ENCODE measurements at places on chromosomes 1 and 21.

- DNase-seq, result peak; percentile 49
Measured at GRCh38 chr21:44428281-44428960, 26.9 kb upstream of the LRRC3 start.

- DNase-seq, result no peak
Measured at GRCh38 chr1:227156520-227156919, 161.8 kb downstream of the CDC42BPA start.

- no peak for DNase-seq
Measured at GRCh38 chr1:216612291-216612690, 110.9 kb downstream of the ESRRG start.

DNA sequence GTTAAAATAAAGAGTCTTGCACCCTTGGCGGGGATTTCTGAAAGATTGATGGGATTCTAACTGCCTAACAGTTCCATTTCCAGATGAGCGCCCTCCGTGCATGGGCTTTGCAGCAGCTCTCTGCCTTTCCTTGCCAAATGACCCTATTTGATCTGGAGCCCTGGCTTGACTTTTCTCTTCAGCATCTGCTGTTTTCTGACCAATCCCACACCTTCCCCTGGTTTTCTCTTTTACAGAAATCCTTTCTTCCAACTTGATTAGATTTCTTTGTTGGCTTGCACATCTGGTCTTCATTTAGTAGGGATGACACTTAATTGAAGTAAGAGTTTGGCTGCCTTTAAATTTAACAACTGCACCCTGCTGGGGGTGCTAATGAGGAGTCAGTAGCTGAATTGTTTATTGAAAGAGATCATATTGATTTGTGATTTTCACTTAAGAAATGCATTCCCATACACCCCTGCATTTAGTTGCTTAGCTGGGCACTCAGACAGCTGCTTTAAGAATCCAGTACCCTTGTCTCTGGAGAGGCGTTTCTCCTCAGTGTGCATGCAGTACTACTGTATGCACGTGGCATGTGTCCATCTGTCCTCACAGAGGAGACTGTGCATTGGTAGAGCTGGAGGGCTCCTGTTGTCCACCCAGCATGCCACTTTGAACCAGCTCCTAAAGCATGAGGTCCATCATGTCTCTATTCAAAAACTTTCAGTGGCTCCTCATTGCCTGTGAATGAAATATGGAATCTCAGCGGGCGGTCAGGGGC, 99.7 kb downstream of the NOS1AP start:
- no peak for DNase-seq

DNA sequence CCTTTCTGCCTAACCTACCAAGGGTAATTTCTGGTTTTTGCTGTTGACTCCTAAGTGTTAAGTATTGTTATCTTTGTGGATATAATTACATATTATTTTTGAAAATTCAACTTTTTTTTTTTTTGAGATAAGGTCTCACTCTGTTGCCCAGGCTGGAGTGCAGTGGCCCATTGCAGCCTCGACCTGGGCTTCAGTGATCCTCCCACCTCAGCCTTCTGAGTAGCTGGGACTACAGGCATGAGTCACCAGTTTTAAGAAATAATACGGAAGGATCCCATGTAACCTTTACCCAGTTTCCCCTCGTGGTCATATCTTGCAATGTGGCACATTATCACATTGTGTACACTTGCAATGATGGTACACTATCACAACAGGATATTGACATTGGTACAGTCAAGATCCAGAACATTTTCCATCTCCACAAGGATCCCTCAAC, 3.1 kb downstream of the CHD1L start:
- no peak for DNase-seq

GRCh38 chr1:66182551-66183178, 351.3 kb upstream of the SGIP1 start:
- DNase-seq, result no peak

DNA sequence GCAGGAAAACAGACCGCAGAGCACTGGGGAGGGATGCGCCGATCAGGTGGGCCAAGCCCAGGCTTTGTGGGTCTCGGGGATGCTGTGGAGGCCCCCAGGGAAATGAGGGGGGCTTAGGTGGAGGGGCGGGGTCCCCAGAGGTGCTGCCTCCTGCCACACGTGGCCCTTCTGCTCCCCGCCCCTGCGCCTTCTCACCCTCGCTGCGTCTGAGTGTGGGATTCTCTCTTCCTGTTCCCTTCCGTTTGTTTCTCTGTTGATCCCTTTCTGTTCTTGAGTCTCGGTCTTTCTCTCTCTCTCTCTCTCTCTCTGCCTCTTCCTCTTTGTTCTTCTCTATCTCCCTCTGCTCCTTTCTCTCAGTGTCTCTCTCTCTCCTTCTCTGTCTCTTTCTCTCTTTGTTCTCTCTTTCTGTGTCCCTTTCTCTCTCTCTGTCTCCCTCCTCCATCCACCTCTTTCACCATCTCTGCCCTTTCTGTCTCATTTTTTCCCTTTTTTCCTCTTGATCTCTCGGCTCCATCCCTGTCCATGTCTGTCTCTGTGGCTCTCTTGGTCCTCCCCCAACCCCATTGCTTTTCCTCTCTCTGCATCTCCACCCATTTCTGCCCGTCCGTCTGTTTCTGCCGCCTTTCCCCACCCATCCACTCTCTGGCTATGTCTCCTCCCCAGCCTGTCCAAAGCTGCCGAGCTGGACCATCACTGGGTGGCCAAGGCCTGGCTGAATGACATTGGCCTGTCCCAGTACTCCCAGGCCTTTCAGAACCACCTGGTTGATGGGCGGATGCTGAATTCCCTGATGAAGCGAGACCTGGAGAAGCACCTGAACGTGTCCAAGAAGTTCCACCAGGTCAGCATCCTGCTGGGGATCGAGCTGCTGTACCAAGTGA, 52.4 kb upstream of the TMEM51 start:
- DNase-seq, result no peak

GRCh38 chr1:219472596-219472995, 140.3 kb downstream of the ZC3H11B start:
- no peak for DNase-seq

DNA sequence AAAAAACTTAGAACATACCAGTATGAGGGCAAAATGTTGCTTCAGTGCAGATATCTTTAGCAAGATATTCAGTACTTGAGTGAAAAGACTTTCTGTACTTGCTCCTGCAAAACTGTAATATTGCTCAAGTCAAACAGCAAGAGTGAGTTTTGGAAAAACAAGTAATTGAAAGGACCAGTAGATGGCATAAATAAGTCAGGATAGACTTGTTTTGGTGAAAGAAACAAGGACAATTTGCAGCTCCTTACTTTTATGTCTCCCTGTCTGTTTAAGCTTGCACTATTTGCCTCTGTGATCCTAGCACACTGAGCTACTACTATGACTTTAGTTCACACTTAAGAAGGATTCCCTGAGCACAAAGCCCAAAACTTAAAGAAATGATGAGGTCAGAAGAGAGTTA, 39.1 kb downstream of the IFI44 start:
- DNase-seq, result no peak

GRCh38 chr1:54678776-54679643, 36.7 kb upstream of the TTC4 start:
- DNase-seq, result no peak

GRCh38 chr1:113976609-113977278, 2.5 kb upstream of the OLFML3 start:
- no peak for DNase-seq

- no peak for DNase-seq
Measured at GRCh38 chr1:168513656-168514404, 30.0 kb downstream of the XCL2 start.

DNA sequence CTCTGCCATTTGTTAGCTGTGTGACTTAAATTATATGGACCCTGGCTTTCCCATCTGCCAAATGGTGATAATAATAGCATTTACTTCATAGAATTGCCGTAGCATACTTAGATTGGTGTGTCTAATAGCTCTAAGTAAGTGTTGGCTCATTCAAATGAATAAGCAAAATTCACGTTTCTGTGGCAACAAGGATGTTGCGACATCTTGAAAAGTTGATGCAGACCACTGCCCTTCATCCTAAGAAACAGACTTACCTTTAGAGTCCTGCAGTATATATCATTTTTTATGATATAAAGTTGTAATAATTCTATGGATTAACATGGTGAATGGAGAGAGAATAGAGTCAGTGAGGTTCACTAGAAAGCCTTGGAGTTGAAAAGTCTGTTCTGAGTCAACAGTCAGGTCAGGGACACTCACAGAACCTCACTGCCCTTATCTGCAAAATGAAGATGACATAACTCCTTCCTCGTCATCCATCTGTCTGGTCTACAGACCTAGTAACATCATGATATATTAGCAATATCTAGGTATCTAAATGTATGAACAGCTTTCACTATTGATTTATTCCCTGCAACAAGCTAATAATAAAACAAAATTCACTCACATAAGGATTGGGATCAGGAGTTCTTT, 167.3 kb upstream of the C8B start:
- DNase-seq, result no peak

DNA sequence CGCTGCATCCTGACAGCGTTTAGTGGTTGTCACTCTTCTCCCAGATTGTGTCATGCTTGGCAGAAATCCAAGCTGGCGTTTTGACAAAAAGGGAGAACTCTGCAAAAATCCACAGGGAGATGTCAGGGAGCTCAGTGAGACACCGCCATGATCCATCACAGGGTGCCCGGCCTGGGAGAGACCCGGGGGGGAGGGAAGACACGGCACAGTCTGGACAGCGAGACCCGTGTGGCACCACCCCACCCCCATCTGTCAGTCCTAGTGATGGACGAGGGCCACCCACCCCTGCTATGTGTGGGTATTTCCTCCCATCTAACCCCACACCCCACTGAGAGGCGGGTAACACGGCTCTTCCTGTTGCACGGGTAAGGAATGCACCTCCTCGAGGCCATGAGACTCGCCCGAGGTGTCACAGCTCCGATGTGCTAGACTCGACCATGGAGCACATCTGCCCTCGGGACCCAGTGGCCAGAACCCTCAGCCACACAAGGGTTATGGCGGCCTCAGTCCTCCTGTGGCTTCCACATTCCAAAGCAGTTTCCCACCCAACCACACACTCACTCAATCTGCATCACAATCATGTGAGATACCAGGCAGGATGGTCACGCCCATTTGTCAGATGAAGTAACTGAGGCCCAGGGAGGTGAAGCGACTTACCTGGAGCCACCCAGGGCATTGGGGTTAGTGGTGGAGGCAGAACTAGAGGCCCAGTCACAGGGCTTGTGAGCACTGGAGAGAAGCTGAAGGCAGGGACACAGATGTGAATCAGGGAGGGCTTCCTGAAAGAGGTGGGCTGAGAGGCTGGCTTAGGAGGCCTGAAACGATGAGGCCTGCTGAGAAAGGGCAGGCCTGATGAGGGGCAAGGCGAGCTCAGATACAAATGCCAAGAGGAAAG, 688.5 kb downstream of the MATN1 start:
- DNase-seq, result no peak

- no peak for DNase-seq
Measured at GRCh38 chr1:53638360-53639035, 100.5 kb downstream of the GLIS1 start.

DNA sequence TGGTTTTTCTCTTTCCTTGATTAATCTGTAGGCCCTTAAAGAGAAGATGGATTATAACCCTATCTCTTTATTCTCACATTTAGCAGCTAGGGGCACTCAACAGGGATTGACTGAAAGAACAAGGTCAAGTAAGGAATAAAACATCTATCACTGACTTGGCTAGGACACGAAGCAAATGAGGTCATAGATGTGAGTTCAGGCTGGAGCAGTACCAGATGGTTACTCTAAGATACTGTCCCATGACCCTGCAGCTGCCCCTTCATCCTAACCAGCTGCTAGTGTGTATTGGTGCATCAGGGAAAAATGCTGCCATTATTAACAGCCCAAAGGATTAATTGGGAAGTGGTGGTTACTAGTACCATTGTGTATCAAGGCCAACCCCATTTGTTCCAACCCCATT, 221.9 kb downstream of the CTH start:
- no peak for DNase-seq

- DNase-seq, result no peak
Measured at GRCh38 chr1:85444381-85444780, 20.6 kb downstream of the DDAH1 start.

- no peak for DNase-seq
Measured at GRCh38 chr1:86380257-86380861, 15.8 kb downstream of the ODF2L start.

DNA sequence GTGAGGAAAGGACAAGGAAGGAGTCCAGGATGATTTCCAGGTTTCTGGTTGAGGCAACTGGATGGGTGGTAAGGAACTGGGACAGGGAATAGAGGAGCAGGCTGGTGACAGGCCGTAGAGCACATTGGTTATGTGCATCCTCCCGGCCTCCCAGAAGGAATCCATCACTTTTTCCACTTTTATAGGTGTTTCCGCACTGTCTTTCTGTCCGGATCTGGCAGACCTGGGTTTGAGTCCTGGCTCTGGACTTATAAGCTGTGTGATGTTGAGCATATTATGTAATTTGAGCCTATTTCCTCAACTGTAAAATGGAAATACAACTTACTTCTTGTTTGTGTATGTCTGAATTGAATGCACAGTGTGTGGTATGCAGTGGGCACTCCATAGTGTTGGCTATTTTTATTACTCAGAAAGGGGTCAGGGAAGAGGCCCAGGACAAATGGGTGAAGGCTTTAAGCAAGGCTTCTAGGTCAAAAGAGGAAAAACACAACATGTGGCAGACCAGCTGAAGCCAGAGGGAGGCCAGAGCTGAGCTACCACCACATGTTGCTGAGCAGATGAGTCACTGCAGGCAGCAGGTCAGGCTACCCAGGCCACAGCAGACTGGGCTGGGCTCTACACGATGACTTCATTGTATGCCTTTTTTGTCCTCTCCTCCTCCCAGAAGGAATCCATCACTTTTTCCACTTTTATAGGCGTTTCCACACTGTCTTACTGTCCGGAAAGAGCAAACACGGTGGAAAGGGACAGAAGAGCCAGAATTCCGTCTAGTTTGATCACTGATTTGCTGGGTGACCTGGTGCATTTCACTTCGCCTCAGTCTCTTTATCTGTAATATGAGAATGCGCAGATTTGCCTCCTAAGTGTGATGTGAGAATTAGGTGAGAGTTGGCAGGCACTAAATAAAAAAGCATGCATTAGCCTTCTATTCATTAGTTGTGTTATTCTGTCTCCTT, 791 bp upstream of the MAST2 start:
- DNase-seq, result peak; percentile 97

GRCh38 chr1:27009601-27010197, 3.0 kb downstream of the TENT5B start:
- DNase-seq, result no peak

- no peak for DNase-seq
Measured at GRCh38 chr1:234977875-234978396, 150.7 kb downstream of the TOMM20 start.

GRCh38 chr1:119186471-119186870, 46.0 kb upstream of the WARS2 start:
- no peak for DNase-seq

- DNase-seq, result peak; percentile 69
Measured at GRCh38 chr1:184974056-184974836, at the start of gene NIBAN1. Gene NIBAN1 (minus strand): TSS chr1:184974508. CDS start chr1:184974356, 152 bp downstream.

GRCh38 chr21:35203093-35203977, 154.2 kb upstream of the RUNX1 start:
- no peak for DNase-seq

- DNase-seq, result no peak
Measured at GRCh38 chr1:58738876-58739275, 39.0 kb upstream of the MYSM1 start.

DNA sequence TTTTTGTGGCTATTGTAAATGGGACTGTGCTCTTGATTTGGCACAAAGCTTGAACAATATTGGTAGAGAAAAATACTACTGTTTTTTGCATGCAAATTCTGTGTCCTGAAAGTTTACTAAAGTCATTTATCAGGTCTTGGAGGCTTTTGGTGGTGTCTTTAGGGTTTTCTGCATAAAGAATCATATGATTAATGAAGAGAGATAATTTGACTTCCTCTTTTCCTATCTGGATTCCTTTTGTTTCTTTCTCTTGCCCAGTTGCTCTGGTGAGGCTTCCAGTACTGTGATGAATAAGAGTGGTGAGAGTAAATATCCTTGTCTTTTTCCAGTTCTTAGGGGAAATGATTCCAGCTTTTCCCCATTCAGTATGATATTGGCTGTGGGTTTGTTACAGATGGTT, 1166.7 kb downstream of the NCAM2 start:
- DNase-seq, result no peak

Data from H54 (cell line).